ENCODE measurements at places on chromosomes 5 and 9. TPM values are rescaled to one million over a fixed set of nuclear protein-coding genes. Genes with fewer than 3 reads are reported as not detected.

The FAM221B gene
- not detected for total RNA-seq

The OGN gene
- total RNA-seq = not detected

The PCDHB15 gene
- not detected for total RNA-seq

The FCN2 gene
- total RNA-seq = not detected

The GFPT2 gene
- total RNA-seq = not detected

The FNBP1 gene
- total RNA-seq = 266 TPM

The NDUFS6 gene
- 32.2 TPM for total RNA-seq

The SH3GL2 gene
- not detected for total RNA-seq

The WNT8A gene
- not detected for total RNA-seq

All from activated CD8-positive, alpha-beta T cell treated with anti-CD3 and anti-CD28 coated beads for 36 hours (primary cell).